ENCODE measurements at places on chromosomes 13 and 19. TPM values are rescaled to one million over a fixed set of nuclear protein-coding genes. Genes with fewer than 3 reads are reported as not detected.

The ZNF44 gene
- total RNA-seq, result 11.5 TPM

GRCh38 chr13:94079876-94080275 lies 399.6 kb downstream of the DCT start:
- no peak for DNase-seq

DNA sequence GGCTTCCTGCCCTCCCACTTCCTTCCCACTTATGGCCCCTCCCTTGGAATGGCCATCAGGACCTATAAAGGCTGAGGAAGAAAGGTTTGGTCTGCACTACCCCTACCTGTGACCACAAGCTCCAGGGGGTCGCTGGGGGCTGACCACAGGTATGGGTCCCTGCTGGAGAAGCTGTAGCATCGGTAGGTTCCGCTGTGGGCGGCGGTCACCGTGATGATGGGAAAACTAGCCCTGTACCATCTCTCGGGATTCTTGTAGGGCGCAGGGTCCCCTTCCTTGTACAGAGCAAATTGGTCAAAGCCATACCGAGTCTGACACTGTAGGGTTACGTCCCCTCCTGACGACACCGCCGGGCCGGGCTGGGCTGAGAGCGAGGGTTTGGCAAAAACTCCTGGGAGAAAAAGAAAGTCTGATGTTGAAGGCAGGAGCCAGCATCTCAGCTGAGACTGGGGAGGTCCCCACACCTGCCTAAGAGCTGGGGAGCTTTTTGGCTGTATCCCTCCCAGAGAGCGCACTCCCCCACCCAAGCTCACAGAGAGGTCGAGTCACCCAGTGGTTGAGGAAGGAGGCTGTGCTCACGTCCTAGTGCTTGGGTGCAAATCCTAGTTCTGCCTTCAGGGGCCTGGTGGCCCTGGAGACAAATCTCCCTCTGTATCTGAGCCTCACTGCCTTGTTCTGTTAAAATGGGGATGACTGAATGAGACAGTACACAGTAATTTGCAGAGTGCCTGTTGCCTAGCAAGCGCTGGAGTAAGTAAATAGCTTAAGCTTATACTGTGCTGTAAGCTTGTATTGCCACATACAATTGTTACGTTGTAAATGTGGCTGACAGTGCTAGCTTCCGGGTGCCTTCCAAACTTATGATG lies 10.4 kb downstream of the GP6 start:
- DNase-seq, result no peak

The AXL gene
- 53.5 TPM for total RNA-seq

The NTF4 gene
- 6.1 TPM for total RNA-seq

- DNase-seq, result no peak
Observed at GRCh38 chr13:47220453-47221140, 323.7 kb upstream of the HTR2A start.

DNA sequence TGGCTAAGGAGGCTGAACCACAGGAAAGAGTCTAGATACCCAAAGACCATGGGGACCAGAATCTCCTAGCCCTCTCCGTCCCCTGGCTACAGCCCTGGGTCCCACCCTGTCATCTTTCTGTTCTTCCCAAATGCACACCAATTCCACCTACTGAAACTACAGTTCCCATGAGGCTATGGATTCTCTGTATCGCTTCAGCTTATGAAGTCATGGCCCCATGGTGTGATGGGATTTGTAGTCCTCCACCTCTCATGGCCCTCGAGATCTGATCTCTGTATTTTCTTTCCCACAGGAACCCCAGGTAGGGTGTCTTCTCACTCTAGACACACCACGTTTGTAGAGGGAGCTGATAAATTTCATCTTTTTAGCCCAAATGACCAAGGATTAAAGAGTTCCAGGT lies 11.8 kb downstream of the PTPRH start:
- DNase-seq, result no peak

The REEP6 gene
- total RNA-seq, result 6.1 TPM

GRCh38 chr13:36029166-36029565 lies 102.0 kb downstream of the DCLK1 start:
- no peak for DNase-seq

DNA sequence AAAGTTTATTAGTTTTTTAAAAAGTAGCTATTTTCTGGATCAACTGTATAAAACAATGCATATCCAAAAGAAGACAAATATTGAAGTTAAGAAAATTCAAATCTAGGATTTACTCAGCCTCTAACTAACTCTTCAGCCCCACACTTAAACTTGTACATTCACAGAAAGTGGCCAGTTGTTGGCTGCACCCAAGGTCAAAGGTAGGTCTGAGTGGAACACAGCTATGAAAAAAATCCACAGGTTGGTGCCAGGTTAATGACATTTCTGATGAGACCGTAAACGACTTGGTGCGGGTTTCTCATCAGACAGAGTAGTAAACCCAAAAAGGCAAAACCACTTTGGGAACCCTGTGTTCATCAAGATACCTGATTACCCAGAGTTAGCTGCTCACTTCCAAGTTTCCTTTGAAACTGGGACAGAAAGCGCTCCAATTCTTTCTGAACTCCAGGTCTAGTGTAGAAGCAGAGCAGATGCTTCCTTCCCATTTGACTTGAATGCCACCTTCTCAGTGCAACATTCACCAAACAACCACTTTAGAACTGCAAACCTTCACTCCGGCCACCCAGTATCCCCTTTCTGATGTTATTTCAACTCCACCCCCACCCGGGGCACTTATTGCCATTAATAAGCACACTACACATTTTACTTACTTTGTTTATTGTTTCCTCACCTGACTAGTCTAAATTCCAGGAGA lies 208.3 kb upstream of the STARD13 start:
- no peak for DNase-seq

The ERICH4 gene
- not detected for total RNA-seq

DNA sequence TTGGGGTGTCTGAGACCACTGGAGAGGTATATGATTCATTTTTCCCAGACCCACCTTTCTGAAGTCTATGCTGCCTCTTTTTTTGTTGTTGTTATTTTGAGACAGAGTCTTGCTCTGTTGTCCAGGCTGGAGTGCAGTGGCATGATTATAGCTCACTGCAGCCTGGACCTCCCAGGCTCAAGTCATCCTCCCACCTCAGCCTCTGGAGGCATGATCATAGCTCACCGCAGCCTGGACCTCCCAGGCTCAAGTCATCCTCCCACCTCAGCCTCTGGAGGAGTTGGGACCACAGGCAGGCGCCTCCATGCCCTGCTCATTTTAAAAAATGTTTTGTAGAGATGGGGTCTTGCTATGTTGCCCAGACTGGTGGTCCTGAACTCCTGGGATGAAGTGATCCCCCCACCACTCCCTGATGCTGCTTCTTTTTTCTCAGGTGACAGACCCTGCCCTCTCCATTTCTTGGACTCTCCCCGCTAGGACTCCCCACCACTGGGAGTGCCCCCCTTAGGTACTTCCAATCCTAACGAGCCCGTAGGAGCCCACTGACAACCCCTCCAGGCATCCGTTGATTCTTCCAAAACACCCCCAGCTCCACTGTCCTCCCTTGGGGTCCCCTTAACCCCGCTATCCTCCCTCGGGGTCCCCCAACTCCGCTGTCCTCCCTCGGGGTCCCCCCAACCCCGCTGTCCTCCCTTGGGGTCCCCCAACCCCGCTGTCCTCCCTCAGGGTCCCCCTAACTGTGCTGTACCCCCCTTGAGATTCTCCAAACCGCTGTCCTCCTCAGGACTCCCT lies 45.4 kb downstream of the ARHGEF18 start:
- DNase-seq, result no peak

DNA sequence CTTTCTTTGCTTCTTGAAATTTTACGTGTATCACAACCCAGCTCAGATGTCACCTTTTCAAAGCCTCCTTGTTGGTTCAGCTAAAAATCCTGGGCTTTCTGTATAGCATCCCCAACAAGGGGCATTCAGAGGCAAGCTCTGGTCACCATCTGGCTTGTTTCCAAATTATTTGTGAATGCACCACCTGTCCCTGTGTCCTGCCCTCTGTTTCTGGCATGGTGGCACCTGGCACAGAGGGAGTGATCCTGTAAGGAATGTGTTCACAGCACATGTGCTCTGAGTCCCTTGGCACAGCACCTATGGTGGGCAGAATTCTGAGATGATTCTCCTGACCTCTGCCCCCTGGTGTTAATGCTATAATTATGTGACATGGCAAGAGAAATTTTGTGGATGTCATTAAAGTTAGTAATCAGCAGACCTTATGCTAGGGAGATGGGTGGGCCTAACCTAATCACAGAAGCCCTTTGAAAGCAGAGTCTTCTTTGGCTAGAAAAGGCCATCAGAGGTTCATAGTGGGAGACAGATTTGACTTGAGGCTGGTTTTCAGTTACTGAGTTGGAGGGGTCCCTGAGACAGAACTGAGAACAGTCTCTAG lies 76.3 kb downstream of the ZNF429 start:
- DNase-seq, result no peak

GRCh38 chr13:99022941-99023340 lies 45.1 kb upstream of the DOCK9 start:
- DNase-seq, result no peak

- peak; percentile 91 for DNase-seq
Observed at GRCh38 chr19:52095172-52096014, at the start of gene ZNF841. Gene ZNF841, minus strand, starts transcription at chr19:52095765. Its CDS starts 10,964 bp downstream, at chr19:52084801.

DNA sequence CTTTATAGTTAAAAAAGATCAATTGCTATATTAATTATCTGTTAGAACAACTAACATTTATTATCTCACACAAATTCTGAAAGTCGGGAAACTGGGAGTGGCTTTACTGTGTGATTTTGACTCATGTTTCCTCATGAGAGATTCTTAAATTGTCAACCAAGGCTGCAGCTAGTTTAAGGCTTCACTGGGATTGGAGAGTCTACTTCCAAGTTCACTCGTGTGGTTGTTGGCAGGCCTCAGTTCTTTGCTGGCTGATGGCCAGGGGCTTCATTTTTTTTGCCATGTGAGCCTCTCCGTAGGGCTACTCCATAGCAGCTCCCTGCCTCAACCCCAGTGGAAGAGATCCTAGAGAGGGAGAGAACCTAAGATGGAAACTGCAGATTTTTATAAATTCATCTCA lies 24.5 kb upstream of the LPAR6 start:
- DNase-seq, result no peak

The CGB2 gene
- not detected for total RNA-seq

GRCh38 chr19:52896431-52897137 lies 851 bp downstream of the ZNF320 start:
- no peak for DNase-seq

- DNase-seq, result no peak
Observed at GRCh38 chr13:109301276-109301675, 485.1 kb downstream of the IRS2 start.

The CGB7 gene
- 0.98 TPM for total RNA-seq

The LPAR6 gene
- 43.2 TPM for total RNA-seq

DNA sequence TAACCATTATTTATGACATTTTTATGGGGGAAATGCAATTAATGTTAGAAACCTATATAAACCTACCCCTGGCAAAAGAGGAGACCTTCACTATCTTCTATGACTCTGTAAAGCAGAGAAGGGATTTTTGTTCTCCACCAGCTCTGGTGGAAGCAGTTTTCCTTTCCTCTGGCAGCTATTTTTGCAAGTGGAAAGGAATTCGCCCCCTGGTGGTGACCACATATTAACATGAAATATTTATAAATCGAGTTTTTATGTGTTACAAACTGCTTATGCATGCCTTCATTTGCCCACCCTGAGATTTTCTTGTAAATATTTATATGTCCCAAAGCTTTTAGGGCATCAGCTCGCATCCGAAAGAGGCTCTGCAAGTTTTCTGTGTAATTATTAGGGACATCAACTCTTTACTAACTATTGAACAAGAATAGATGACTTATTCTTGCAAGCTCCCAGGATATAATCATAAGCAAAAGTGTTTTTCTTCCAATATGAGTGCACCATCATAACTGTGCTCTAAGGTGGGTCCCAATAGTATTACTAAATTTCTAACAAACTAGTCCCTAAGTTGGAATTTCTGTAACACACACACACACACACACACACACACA lies 62.4 kb downstream of the SERTM1 start:
- DNase-seq, result no peak

The ZNF468 gene
- total RNA-seq, result 21.6 TPM

Data from vagina (tissue), 2 donors.